ENCODE measurements at places on chromosomes 7 and 10. TPM values are rescaled to one million over a fixed set of nuclear protein-coding genes. Genes with fewer than 3 reads are reported as not detected.

- H3K4me3 ChIP-seq, result no peak overlapping the region
- peaks cover 43% of the 10 kb centered on the region for H3K27me3 ChIP-seq
- DNase-seq, result no peak
Observed at GRCh38 chr7:19119870-19120486, 2.5 kb upstream of the TWIST1 start.

DNA sequence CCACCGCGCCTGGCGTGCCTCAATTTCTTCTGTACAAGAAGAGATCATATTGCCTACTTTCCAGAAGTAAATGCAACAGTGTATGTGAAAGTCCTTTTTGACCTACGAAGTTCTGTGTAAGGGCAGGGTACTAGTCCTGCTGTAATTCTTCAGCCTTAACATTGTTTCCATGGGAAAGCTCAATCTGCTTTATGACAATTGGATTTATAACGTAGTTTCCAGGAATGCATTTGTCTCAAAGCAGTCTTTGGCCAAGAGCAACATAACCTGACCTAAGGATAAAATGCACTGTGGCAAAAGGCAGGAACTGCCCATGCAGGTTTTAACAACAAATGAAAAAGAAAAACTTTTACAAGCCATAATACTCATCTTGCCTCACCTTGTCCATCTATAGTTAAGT is 108.1 kb upstream of the PODXL start:
- no peaks in the 10 kb centered on the region for H3K36me3 ChIP-seq
- H3K4me1 ChIP-seq, result no peaks in the 10 kb centered on the region
- H3K27ac ChIP-seq, result no peak overlapping the region
- H3K4me3 ChIP-seq, result no peak overlapping the region
- peaks cover 77% of the 10 kb centered on the region for H3K27me3 ChIP-seq

DNA sequence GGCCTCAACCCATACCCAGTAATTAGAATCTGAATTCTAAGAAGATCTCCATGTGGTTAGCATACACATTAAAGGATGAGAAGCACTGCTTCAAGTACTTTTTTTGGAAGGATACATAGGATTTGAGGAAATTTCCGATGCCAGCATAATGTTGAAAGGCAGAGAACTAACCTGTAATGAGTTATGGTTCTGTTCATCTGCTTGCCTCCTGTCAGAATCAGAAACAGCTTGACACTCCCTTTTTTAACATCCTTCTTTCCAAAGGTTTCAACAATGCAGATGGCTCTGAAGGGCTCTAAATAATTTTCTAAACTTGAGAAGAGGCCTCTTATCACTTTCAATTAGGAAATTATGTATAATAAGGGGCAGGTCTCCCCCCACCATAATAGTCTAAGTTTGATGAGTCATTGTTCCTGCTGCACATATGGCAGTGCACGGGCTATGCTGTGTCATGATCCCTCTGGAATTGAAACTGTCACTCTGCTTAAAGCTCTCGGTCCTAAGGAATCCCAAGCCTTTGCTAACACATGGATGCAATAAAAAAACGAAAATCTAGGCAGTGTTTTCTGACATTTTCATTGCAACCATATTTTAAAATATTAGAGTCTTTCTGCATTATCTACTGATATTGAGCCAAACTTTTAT is 291.2 kb upstream of the FZD1 start:
- H3K27me3 ChIP-seq, result no peaks in the 10 kb centered on the region
- no peaks in the 10 kb centered on the region for H3K4me1 ChIP-seq
- H3K27ac ChIP-seq, result no peak overlapping the region

GRCh38 chr10:79222186-79222585 is 125.1 kb upstream of the PPIF start:
- no peaks in the 10 kb centered on the region for H3K27me3 ChIP-seq
- H3K36me3 ChIP-seq, result no peaks in the 10 kb centered on the region
- no peaks in the 10 kb centered on the region for H3K4me1 ChIP-seq

DNA sequence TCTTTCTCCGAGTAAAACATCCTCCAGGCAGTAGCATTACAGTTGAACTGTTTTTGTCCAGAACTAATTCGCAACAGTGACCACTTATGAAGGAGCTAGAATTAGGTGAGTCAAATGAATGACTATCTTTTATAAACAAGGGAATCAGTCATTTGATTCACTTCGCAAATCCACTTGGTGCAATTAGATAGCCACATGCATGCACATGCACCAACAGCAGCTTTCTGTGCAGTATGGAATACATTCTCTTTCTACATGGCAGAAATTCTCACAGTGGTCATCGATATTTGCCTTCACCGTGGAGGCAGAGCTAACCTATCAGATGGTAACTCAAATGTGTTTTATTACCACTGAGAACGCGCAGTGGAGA is 118.8 kb downstream of the CDK6 start:
- no peaks in the 10 kb centered on the region for H3K27me3 ChIP-seq
- H3K27ac ChIP-seq, result peak overlapping the region; percentile 83
- peak overlapping the region; percentile 65 for H3K4me3 ChIP-seq
- H3K4me1 ChIP-seq, result peaks cover 48% of the 10 kb centered on the region
- no peak for DNase-seq
- peaks cover 42% of the 10 kb centered on the region for H3K36me3 ChIP-seq

GRCh38 chr7:116030651-116031276 is at the start of gene TFEC:
Gene TFEC, minus strand, starts transcription at chr7:116030763. Its CDS starts 46,322 bp downstream, at chr7:115984441.
- H3K27ac ChIP-seq, result no peak within 1 kb of the TSS
- DNase-seq, result no peak
- H3K36me3 ChIP-seq, result no peaks in the 10 kb centered on the region
- H3K4me3 ChIP-seq, result no peak within 1 kb of the TSS

DNA sequence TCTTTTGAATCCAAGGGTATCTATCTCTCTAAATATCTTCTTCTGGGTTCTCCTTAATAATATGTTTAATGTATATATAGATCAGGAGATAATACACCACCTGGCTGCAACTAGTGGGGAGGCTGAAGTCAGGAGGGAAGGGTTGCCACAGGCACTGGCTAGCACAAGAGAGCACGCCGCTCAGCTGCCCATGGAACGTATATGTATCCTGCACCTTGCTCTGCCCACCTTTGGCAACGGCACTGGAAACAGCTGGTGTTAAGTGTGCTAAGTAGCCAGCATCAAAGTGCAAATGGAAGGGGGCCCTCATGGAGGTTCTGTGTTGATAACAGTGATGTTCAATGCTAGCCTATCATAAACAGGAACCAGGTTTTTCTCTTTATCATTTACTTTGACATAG is 49.8 kb upstream of the FAM133B start:
- no peak overlapping the region for H3K27ac ChIP-seq
- H3K4me3 ChIP-seq, result no peak overlapping the region
- peaks cover 22% of the 10 kb centered on the region for H3K4me1 ChIP-seq

GRCh38 chr10:59284118-59284975 is 78.0 kb downstream of the FAM13C start:
- H3K27me3 ChIP-seq, result peaks cover 84% of the 10 kb centered on the region
- no peaks in the 10 kb centered on the region for H3K36me3 ChIP-seq
- no peak for DNase-seq
- H3K27ac ChIP-seq, result no peak overlapping the region
- no peaks in the 10 kb centered on the region for H3K4me1 ChIP-seq

GRCh38 chr7:127812540-127812939 is 160.5 kb downstream of the SND1 start:
- H3K4me3 ChIP-seq, result no peak overlapping the region
- peaks cover 15% of the 10 kb centered on the region for H3K4me1 ChIP-seq
- H3K36me3 ChIP-seq, result no peaks in the 10 kb centered on the region
- H3K27me3 ChIP-seq, result no peaks in the 10 kb centered on the region

DNA sequence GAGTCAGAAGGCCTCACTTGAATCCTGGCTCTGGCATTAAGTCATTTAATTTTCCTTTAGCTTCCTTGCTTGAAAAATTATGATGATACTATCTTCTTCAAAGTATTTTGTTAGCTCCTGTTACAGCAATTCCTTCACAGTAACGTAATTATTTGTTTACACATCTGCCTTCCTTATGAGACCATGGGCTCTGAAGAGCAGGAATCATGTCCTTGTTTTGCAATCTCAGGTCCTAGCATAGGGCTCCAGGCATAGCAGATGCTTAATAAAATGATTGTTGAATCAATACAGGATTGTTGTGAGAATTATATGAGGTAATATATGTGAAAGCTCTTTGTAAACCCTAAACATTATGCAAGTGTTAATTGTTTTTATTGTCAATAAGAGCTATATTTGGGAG is 25.5 kb downstream of the KLHDC10 start:
- no peak overlapping the region for H3K27ac ChIP-seq
- no peaks in the 10 kb centered on the region for H3K27me3 ChIP-seq
- H3K4me3 ChIP-seq, result no peak overlapping the region
- peaks cover 8% of the 10 kb centered on the region for H3K4me1 ChIP-seq

DNA sequence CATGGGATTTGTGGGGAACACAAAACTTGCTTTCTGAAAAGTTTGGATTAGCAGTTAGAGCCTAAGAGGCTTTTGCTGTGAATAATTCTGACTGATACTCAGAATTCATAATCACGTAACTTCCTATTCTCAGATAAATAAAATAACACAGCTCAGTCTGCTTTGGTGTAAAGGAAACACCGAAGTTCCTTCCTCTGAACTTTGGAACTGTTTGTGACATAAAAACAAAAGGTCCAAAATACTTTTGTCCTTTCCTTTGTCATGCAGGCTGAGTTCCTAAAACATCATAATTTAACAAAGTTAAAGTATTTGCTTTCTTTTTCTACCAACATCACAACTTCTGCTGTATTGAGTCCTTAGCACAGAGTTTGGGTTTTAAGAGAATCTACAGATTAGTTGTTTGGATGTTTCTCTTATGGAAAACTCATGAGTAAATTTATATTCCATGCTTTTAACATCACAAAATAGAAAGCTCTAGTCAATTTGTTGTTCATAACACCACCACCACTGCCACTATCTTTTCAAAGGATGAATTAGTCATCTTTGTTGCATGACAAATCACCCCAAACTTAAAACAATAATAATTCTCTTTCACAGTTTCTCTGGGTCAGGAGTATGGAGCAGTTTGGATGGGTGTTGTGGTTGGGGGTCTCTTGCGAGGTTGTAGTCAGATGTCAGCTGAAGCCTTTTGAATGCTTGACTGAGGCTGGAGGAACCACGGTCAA is 123.4 kb downstream of the REEP3 start:
- DNase-seq, result no peak
- H3K27me3 ChIP-seq, result no peaks in the 10 kb centered on the region
- no peaks in the 10 kb centered on the region for H3K4me1 ChIP-seq
- no peak overlapping the region for H3K4me3 ChIP-seq

DNA sequence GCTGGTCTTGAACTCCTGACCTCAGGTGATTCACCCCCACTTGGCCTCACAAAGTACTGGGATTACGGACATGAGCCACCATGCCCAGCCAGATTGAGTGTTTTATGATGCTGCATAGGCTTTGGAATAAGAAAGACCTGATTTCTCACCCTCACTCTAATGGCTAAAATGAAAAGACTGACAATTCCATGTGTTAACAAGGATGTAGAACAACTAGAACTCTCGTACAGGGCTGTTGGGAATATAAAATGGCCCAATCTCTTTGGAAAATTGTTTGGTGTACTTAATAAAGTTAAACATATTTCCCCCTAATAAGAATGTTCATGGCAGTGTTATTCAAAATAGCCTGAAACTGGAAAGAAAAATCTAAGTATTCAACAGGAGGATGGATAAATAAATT is 43.2 kb upstream of the VCL start:
- H3K36me3 ChIP-seq, result peaks cover 9% of the 10 kb centered on the region
- H3K27me3 ChIP-seq, result no peaks in the 10 kb centered on the region

GRCh38 chr10:118939211-118940007 is 90.1 kb upstream of the NANOS1 start:
- no peak for DNase-seq
- peaks cover 2% of the 10 kb centered on the region for H3K4me1 ChIP-seq
- H3K27ac ChIP-seq, result no peak overlapping the region
- H3K4me3 ChIP-seq, result no peak overlapping the region
- H3K27me3 ChIP-seq, result no peaks in the 10 kb centered on the region
- peaks cover 3% of the 10 kb centered on the region for H3K36me3 ChIP-seq

DNA sequence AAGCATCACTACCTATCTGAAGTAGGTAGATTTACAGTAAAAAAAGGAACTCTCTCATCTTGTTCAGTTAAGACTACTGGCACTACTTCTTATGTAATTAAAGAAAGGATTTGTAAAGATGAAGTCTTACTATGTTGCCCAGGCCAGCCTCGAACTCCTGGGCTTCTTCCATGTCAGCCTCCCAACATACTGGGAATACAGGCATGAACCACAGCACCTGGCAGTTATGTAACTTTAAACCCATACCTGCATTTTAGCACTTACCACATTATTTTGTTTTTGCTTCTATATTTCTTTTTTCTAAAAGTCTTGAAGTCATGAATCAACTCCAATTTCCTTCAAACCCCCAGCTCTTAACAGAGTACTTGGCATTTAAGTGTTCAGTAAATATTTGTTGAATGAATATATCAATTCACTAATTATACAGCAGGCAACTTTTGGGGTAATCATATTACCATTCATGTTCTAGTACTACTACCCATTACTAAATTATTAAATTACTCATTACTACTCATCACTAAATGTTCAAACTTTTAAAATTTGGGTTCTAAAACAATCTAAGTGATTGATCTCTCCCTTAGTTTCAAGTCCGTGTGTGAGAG is 31.6 kb upstream of the CCDC71L start:
- H3K4me3 ChIP-seq, result no peak overlapping the region
- H3K27me3 ChIP-seq, result no peaks in the 10 kb centered on the region
- H3K36me3 ChIP-seq, result no peaks in the 10 kb centered on the region
- no peaks in the 10 kb centered on the region for H3K4me1 ChIP-seq

DNA sequence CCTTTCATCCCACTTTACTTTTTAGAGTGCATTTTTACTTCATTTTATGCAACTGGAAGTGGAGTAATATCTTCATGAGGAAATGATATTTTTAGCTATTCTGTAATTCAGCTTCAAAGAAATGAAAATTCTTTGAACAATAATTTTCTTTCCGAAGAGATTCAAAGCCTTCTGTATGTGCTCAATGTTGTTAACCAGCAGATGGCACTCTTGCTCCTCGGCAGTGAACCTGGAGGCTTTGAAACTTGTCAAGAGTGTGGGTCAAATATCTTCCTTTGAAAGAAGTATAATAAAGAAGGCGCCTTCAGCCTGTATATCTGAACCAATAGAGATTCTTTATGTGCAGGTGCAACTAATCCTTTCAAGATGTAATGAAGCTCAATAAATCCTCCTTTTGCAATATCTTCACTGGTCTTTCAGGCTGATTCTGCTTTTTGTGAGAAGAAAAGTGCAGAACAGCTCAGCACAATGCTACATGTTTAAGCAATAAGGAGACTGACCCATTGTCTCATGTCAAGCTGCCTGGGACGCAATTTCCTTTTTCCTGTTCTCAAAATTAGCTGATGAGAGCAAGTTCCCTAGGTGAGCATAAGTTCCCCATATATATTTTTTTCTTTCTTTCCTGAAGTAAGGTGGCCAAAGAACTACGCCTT is 258.4 kb downstream of the SEMA3A start:
- DNase-seq, result peak; percentile 56
- H3K27ac ChIP-seq, result no peak overlapping the region
- no peak overlapping the region for H3K4me3 ChIP-seq
- H3K4me1 ChIP-seq, result peaks cover 6% of the 10 kb centered on the region
- no peaks in the 10 kb centered on the region for H3K27me3 ChIP-seq
- H3K36me3 ChIP-seq, result no peaks in the 10 kb centered on the region

- no peak overlapping the region for H3K4me3 ChIP-seq
- H3K36me3 ChIP-seq, result peaks cover 5% of the 10 kb centered on the region
- no peak for DNase-seq
- no peak overlapping the region for H3K27ac ChIP-seq
- H3K27me3 ChIP-seq, result no peaks in the 10 kb centered on the region
Observed at GRCh38 chr10:121605708-121606107, 7.5 kb upstream of the FGFR2 start.

PDE6C gene
- total RNA-seq, result not detected

ZNF727 gene
- total RNA-seq, result not detected

SNCG gene
- 7.2 TPM for total RNA-seq

HOXA10 gene
- 11.8 TPM for total RNA-seq

NPY4R gene
- not detected for total RNA-seq

DNAH11 gene
- total RNA-seq, result 1.9 TPM

ZCWPW1 gene
- total RNA-seq, result 4.1 TPM

PTF1A gene
- total RNA-seq, result not detected

NEUROG3 gene
- total RNA-seq, result not detected

GIMAP5 gene
- total RNA-seq, result not detected

ADAP1 gene
- total RNA-seq, result 220 TPM

COA1 gene
- 101 TPM for total RNA-seq

All from Calu3 (cell line).